ENCODE measurements at places on chromosomes 4 and X.

- DNase-seq, result no peak
Observed at GRCh38 chr4:150012851-150013360, 65.3 kb upstream of the DCLK2 start.

DNA sequence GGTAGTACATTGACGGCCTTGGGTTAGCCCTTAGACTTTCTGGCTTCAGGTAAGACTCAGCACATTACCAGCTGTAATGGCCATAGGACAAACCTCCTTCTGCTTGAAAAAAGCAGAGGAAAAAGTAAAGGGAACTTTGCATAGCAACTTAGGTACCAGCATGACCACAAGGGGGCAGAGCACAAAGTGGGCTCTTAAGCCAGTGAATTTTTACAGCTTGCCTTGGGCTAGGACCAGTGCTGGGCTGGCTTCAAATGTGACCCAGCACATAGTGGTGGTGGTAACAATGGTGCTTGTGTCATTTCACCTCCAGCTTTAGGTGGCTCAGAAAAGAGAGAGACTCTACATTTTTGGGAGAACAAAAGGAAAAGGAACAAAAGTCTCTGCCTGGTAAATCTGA, 66.1 kb downstream of the KLHL4 start:
- peak; percentile 4 for DNase-seq

DNA sequence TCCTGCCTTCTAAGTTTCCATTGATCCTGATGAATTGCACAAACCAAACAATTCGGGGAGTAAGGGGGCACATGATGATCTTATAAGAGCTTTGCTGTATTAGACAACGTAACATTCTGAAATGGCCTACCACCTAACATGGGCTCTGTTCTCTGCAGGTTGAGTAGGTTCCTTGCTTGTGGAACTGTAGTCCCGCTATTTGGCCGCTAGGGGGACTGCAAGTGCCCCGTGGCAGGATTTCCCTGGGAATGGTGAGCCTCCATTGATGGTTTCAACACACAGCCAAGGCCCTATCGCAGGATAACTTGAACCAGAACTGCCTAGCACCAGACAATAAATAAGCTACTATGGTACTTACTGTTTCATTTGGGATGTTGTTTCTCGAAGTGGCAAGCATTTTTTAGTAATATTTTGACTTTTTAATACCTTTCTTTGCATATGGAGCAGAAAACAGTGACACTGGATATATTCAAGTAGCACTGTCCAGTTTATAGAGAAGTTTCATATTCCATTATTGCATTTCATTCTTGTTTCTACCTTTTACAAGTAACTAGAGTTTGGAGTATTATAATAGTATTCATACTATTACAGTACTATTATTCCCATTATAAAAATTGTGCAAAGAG, 11.9 kb downstream of the AR start:
- peak; percentile 59 for DNase-seq

DNA sequence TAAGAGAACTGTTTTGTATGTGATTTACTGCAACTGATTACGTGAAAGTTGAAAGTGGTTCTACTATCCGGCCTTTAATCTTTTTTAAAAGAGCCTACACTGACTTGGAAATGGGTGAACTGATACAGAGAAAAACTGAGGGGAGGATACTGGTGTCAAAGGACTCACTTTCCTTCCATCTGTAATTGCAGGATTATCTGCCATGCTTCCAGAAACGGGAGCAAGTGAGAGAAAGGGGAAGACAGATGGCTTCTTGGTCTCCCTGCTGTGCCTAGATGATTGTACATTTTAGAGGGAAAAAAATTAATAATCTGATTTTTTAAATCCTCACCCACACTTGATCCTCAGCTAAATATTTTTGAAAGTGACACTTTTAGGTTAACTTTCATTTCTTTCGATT, 88.3 kb upstream of the GRID2 start:
- no peak for DNase-seq

DNA sequence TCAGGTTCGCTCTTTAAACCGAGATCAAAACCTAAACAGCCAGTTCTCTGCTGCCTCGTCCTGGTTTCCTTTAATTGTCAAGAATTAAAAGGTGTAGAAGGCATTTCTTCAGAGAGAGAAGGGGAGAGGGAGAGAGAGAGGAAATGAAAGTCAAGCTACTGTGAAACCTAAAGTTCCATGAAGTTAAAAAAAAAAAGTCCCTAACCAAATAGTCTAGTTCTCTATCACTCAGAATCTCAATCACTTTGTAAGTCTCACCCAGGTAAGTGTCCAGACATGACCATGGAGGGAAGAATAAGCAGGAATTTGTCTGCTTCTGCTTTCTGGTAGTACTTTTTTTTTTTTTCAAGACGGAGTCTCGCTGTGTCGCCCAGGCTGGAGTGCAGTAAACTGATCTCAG, 18.8 kb upstream of the SMIM14 start:
- DNase-seq, result no peak

DNA sequence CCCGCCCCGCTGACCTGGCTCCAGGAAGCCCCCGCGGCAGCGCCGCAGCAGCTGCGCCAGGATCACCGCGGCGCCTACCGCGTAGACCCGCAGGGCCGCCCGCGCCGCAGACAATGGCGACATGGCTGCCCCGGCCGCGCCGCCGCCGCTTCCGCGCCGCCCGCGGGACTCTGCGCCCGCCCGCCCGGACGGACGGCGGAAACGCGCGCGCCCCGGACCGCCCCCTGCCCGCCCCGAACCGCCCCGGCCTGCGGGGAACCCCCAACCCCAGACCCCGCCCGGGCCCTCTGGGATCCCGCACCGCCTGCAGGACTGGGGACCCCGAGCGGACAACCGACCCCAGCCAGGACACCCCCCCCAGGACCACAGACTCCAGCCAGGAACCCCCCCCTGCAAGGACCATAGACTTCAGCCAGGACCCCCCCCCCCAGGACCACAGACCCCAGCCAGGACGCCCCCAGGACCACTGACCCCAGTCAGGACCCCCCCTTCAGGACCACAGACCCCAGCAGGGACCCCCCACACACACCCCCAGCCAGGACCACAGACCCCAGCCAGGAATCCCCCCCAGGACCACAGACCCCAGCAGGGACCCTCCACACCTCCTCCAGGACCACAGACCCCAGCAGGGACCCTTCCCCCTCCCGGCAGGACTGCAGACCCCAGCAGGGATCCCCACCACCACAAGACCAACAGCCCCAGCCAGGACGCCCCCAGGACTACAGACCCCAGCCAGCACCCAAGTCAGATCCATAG, at the start of the genes DHRSX and ZBED1:
TSS of gene DHRSX (minus strand) at position 174 of the 756 bp plus-strand sequence. CDS start at position 123, 51 bp downstream.
TSS of gene ZBED1 (minus strand) at position 174 of the 756 bp plus-strand sequence. CDS start 10,257 bp downstream, outside the sequence.
- peak; percentile 91 for DNase-seq

- DNase-seq, result peak; percentile 28
Observed at GRCh38 chr4:84527391-84527790, 28.3 kb upstream of the NKX6-1 start.

DNA sequence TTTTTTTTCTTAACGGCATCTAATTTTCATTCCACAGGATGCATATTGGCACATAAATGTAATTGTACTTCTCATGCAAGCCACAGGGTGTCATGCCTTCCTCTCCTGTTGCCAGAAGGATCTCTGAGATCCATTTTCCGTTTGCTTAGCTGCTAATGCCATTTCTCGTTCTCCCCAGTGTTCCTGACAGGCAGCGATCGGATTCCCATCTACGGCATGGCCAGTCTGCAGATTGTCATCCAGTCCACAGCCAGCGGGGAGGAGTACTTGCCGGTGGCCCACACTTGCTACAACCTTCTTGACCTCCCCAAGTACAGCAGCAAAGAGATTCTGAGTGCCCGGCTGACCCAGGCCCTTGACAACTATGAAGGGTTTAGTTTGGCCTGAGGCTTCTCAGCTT, 8.9 kb upstream of the NAP1L5 start:
- DNase-seq, result no peak

- DNase-seq, result no peak
Observed at GRCh38 chrX:31981546-31982062, 909.8 kb upstream of the FTHL17 start.

- no peak for DNase-seq
Observed at GRCh38 chr4:39146211-39146610, 36.1 kb upstream of the WDR19 start.

- DNase-seq, result peak; percentile 35
Observed at GRCh38 chrX:111041018-111041462, 55.0 kb upstream of the PAK3 start.

DNA sequence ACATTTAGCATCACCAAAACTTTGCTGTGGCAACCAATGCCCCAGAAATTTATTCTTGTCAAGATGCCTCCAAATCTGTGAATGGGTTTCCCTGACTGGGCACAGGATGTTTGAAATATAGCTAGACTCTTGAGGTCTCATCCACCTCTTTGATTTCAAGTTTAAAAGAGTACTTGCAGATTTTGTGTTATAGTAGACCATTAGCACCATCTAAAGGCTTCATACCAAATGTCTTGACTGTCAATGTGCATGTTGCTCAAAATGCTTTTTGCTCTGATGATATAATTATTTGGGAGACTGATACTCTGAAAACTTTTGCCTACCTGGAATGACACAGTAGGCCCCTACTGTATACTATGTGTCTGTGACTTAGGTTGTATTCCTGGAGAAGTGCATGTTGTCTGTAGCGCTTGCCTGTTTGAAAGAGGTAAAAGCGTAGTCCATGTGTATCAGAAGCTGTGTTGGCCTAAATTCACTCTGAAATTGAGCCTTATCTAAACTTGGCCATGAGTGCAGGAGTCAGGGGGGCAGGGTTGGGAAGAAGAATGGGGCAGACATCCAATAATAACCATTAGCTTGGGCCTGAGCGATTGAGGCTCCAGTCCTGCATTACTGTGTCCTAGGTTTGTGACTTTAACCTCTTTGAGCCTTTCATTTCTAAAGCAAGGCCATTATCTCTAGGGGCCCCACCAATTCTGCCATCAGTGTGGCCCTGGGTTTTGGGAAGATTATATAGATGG, 33.8 kb downstream of the NDP start:
- DNase-seq, result no peak

GRCh38 chr4:86032476-86033022, 327.3 kb downstream of the MAPK10 start:
- DNase-seq, result no peak

DNA sequence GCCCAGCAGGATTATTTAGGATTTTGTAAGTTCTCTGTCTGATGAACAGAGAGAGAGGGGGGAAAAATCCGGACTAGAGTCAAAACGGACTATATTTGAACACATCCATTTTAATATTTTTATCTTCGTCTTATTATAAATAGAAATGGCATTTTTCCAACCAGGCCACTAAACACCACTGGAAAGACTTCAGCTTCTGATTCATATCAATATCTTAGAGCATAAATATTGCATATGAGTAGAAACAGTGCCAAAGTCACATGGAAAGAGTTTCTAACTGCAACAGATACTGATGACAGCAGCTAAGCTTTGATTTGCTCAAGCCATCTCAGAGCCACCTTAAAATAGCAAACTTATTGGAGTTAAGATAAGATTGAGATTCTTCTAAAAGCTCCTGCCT, 456 bp downstream of the PPARGC1A start:
- no peak for DNase-seq

DNA sequence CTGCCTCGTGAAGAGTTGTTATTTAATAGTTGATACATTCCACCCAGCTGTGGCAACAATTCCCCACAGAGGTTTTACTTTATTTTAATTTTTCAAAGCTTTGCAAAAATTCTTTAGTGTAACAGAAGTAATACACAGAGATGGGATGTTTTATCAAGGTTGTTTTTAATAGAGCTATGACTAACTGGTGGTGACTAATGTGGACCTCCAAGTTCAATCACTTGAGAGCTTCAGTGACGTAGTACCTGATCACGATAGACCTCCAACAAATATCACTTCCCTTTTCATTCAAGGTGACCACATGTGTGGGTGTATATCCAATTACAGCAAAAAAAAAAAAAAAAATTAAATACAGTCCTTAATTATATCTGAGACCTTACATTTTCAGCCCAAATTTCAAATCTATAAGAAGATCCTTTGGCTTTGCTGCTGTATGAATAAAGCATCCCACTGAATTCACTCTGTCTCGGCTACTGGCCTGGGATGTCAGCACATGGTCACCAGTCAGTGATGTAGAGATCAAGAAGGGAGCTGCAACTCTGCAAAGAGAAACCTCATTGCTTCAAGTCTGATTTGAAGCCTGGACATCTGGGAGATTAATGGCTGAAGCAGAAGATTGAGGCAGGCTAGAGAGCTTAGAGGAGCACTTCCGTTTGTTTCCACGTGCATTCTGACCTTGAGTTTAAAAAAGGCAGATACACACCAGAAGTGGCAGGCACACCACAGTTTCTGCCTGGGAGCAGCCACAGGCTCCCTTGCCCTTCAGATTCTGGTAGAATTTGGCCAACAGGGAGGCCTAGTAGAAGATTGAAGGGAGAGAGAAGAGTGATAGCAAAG, 345.9 kb upstream of the NOCT start:
- no peak for DNase-seq

DNA sequence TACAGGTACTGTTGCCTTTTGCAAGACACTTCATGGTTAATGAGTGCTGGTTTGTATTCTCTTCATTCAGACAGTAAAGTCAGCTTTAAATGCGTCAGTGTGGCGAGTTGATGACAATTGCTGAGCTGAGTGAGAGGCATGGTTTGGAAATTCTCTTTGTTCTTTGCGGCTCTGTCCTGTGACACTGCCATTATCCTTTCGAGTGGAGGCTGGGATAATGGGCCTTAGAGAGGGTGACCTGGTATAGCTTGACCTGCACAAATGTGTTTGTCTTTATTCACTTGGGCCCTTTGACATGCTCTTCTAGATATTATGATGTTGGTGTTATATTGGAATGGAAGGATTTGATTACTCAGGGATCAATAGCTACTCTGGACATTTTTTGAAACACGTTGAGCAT, 208.5 kb upstream of the FAT1 start:
- no peak for DNase-seq

- DNase-seq, result no peak
Observed at GRCh38 chrX:130741151-130741550, 161.9 kb downstream of the ENOX2 start.

GRCh38 chr4:48683784-48684666, 96.1 kb downstream of the FRYL start:
- peak; percentile 52 for DNase-seq
